ENCODE measurements at places on chromosomes 5 and 9. TPM values are rescaled to one million over a fixed set of nuclear protein-coding genes. Genes with fewer than 3 reads are reported as not detected.

GAS1 gene
- polyA plus RNA-seq: 30.9 TPM

SEPTIN8 gene
- polyA plus RNA-seq: 53.2 TPM

TRPM6 gene
- 0.02 TPM for polyA plus RNA-seq

TXNDC8 gene
- not detected for polyA plus RNA-seq

RAD23B gene
- 229 TPM for polyA plus RNA-seq

FLT4 gene
- polyA plus RNA-seq: 0.09 TPM

ADAMTS2 gene
- 80.0 TPM for polyA plus RNA-seq

SLC36A3 gene
- not detected for polyA plus RNA-seq

Measured in BJ (cell line).